ENCODE measurements at places on chromosomes 3 and 15.

GRCh38 chr3:48407542-48408099, 22.3 kb downstream of the PLXNB1 start:
- DNase-seq: no peak

GRCh38 chr3:110791995-110792686, 279.5 kb upstream of the NECTIN3 start:
- no peak for DNase-seq

GRCh38 chr3:66326340-66326739, 105.5 kb downstream of the SLC25A26 start:
- DNase-seq: no peak

DNA sequence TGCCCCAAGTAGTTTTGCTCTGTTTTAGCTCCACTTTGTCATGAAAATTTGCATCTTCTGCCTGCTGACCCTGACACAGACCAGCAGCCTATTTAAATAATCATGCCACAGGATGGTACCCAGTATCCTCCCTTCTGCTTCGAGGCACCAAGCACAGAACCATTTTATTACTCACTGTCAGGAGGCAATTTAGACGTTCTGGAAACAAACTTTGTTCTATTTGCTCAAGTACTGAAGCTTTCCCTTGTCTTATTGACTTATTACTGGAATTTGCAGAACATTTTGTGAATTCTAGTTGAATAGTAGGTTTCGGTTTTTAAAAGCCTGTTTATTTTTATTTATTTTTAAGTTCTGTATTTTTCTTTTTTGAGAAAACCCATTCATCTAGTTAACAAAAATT, 279.6 kb upstream of the GADL1 start:
- no peak for DNase-seq

All from activated gamma-delta T cell treated with anti-CD3 and anti-CD28 coated beads, Interleukin-2, amount 50 U/mL, for 16 hours (primary cell).